ENCODE measurements at places on chromosomes 7 and 10.

GRCh38 chr7:150977382-150978125 lies 567 bp downstream of the KCNH2 start:
- DNase-seq, result no peak

GRCh38 chr10:28623483-28623882 lies 53.8 kb upstream of the BAMBI start:
- DNase-seq, result no peak

GRCh38 chr7:108424013-108424412 lies 32.2 kb downstream of the NRCAM start:
- no peak for DNase-seq

DNA sequence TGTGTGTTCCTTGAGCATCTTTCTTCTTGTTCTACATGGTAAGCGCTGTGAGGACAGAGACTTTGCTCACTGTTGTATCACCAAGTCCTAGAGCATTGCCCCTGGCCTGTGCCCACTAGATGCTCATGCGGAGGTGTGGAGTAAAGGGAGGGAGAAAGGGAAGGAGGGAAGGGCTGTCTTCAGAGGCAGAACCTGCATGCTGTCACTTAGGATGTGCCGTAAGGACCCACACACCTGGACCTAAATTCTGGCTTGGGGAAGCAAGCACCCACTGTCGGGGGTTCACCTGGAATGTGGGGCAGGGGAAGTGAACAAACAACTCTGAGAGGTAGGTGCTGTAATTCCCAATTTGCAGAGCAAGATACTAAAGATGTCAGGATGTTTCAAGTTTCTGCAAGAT lies 129.5 kb downstream of the PTPN20 start:
- no peak for DNase-seq

DNA sequence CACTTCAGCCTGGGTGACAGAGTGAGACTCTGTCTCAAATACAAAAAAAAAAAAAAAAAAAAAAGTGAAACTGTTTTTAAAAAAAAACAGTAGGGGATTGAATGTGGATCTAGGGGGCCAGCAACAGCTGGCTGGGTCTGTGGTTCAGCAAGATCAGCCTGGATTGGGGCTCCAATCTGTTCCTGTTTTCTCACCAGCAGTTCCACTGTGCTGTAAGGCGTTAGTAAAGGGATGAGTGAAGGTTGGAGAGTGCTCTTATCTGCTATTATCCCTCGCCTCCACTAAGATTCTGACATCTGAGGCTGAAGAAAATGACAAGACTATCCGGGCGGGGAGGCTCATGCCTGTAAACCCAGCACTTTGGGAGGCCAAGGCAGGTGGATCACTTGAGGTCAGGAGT lies 41.6 kb upstream of the GTF2IRD1 start:
- DNase-seq, result no peak

GRCh38 chr7:135575296-135575695 lies 17.6 kb downstream of the NUP205 start:
- no peak for DNase-seq

DNA sequence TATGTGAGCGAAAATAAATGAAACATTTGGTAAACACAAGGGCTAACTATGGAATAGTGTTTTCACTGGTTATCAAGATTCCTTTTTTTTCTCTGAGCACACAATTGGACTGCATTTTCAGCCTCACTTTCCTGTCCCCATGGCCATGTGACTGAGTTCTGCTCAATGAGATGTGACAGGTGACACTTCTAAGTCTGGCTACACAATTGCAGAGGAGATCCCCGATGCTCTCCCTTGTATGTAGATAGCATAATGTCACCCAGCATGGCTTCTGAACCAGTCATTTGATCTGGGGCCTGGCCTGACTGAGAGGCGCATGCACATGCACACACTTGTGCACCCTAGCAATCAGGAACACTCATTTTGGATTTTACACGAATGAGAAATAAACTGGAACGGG lies 581.8 kb downstream of the GRID1 start:
- no peak for DNase-seq

GRCh38 chr10:1738950-1739349 lies 1.6 kb upstream of the ADARB2 start:
- DNase-seq, result no peak

GRCh38 chr10:30330497-30331168 lies 18.4 kb downstream of the MTPAP start:
- DNase-seq, result no peak

DNA sequence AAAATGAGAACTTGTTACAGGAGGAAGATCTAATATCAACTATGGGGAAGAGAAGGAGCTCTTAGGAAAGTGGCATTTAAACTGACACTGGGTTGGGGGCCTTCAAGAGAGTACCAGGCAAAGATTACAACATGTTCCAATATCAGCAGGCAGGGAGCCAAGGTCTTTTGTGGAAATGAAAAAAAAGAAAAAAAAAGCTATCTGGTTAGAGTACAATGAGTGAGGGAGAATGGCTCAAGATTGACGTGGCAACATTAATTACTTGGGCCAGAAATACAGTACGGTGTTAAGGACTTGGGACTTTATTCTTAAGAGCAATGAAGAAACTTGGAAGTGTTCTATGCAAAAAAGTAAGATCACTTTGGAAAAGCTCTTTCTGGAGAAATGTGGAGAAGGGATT lies 132.3 kb upstream of the CDK1 start:
- DNase-seq, result no peak

DNA sequence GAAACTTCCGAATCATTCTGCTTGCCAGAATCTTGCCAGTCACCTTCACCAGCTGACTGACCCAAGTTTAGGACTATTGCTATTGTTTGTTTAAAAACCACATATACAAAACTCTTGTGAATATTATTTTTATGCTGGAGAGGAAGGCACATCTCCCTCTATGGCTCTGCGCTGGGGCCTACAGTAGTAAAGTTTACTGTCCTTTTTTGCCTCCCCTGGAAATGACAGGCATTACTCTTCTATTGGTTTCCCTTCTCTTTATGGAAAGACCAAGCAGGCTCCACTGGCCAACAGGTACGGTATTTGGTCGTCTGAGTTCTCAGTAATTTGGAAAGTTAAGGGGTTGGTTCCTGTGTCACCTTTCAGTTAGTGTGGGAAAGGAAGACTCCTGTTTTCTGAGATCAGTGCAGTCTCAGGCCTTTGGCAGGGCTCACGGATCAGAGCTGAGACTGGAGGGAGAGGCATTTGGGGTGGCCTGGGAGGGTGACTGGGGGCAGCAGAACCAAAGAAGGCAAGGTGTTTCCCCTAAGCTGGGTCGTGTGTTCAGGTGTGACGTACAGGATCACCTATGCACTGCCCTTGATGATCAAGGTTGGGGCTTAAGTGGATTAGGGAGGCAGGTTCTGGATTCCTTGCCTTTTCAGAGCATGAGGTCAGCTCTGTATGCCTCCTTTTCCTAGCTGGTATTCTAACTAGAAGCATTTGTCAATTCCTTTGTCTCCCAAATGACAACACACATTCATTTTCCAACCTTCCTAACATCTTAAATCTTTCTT lies 16.0 kb upstream of the KIF5B start:
- no peak for DNase-seq

GRCh38 chr7:141128506-141128905 lies 54.6 kb downstream of the TMEM178B start:
- no peak for DNase-seq

DNA sequence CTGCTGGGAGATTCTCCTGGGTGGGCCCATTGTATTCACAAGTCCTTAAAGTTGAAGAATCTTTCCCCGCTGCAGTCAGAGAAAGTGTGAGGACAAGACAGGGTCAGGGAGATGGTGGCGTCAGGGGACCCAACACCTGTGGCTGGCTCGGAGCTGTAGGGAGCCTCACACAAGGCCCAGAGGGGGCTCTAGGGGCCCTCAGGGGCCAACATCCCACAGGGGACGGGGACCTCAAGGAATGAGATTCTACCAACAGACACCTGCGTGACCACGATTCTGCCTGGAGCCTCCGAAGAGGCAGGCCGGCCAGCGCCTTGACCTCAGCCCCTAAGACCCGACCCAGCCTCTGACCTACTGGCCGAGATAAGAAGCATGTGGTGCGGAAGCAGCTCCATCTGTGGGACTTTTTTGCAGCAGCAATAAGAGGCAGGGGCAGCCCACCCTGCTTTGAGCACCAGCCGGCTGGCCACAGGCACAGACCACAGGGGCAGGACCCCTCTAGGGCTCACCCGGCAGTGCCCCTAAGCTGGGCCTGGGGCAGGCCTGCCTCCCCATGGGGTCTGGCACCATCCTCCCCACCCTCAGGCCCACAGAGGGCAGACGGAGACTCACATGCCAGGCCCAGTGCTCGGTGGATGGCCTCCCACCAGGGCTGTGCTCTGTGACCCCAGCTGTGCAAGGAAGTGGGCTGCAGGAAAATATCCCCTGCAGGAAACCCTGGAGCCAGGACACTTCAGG lies 13.2 kb downstream of the RASGEF1A start:
- DNase-seq, result no peak

GRCh38 chr7:136657482-136657921 lies 210.9 kb upstream of the CHRM2 start:
- no peak for DNase-seq

- no peak for DNase-seq
Measured at GRCh38 chr7:144780071-144780608, 55.7 kb downstream of the TPK1 start.

DNA sequence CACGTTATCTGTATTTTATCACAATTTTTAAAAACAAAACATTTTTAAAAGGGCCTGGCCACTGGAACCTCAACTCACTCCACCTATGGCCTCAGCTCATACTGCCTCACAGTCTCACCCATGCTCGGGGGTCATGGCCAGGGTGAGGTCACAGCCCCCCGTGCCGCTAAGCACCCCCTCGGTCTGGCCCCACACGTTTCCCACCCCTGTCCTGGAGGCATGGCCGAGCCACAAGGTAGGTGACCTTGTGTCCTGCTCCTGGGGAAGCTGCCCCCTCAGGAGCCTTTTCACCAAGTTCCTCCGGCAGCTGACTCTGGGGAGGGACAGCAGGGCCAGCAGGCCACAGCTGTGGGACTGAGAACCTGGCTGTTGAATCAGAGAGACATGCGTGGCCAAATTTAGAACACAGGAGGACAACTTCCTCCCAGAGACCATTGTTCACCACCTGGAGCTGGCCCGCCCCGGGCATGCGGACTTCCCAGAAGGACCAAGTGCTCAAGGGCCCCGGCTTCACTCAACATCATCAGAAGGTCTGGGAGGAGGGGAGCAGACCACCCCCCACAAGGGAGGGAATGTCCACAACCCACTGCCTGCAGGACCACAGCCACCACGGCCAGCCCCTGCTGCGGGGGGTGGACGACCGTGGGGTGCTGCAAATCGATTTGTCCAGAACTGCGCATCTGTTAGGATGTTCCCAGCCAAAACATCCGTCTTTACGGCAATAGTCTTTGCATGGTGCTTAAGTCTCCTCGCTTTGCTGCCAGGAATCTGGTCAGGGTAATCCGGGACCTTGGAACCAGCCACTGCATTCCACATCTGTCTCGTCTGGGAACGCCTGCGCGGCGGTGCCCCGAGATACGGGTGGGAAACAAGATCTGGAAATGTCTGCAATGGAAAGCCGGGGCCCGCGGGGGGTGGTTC lies 48.6 kb upstream of the PDGFA start:
- no peak for DNase-seq

GRCh38 chr7:80362010-80362618 lies 149.8 kb downstream of the GNAT3 start:
- DNase-seq, result no peak
